ENCODE measurements at places on chromosomes 13 and 19.

DNA sequence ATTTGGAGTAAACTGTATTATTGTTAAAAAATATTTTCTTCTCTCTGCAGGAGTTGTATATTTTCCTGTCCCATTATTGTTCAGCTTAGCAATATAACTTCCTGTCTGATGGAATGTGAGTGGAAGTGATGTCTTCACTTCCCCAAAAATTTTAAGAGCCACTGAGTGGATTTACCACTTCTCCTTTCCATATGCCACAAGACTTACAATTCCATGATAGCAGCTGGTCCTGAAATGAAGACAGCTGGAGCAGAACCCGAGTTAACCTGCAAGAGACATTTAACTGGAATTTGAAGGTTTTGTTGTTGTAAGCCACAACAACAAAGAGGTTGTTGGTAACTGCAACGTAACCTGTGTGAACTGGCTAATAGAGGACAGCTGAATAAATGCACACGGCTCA, 23.4 kb upstream of the TBC1D4 start:
- DNase-seq = peak; percentile 86

DNA sequence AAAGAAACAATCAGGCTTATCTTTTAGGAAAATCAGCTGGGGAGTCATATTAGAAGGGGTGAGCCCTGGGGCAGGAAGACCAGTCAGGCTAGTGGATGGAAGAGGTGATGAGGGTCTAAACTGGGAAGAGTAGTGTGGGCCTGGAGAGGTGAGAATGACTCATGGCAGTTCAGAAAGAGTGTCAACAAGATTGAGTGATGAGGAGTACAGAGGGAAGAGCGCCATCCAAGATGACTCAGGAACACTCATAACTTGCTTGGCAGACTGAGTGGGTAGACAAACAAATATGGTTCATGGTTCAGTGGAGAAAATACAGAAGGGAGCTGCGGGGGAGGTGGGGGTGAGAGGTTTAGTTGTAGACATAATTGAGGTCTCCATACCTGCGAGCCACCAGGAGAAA, 17.3 kb upstream of the CLDN10 start:
- DNase-seq = peak; percentile 65

GRCh38 chr13:73231471-73231870, 172.7 kb downstream of the KLF5 start:
- no peak for DNase-seq

DNA sequence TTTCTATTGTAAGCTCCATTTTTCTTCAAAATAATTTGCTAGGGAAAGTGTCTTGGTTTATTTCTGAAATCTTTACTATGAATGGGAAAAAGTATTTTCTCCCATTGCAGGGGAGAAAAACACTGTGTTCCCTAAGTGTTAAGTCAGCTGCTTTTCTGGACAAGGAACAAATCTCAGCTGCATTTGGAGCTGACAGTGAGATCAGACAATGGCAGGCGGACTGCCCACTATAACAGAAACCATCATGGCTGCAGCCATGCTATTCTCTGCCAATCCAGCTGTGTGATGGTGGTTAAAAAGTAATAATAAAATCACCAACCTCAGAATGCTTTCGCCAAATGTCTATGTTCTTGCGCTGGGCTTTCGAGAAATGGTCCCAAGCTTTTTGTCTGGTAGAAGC, 302.7 kb downstream of the DNAJC15 start:
- DNase-seq = no peak

GRCh38 chr19:47713046-47714021, at the start of gene EHD2:
Gene EHD2, plus strand, starts transcription at chr19:47713422. Its CDS starts 3,191 bp downstream, at chr19:47716613.
- peak; percentile 13 for DNase-seq

GRCh38 chr13:113176280-113176679, 17.8 kb downstream of the PROZ start:
- peak; percentile 92 for DNase-seq

DNA sequence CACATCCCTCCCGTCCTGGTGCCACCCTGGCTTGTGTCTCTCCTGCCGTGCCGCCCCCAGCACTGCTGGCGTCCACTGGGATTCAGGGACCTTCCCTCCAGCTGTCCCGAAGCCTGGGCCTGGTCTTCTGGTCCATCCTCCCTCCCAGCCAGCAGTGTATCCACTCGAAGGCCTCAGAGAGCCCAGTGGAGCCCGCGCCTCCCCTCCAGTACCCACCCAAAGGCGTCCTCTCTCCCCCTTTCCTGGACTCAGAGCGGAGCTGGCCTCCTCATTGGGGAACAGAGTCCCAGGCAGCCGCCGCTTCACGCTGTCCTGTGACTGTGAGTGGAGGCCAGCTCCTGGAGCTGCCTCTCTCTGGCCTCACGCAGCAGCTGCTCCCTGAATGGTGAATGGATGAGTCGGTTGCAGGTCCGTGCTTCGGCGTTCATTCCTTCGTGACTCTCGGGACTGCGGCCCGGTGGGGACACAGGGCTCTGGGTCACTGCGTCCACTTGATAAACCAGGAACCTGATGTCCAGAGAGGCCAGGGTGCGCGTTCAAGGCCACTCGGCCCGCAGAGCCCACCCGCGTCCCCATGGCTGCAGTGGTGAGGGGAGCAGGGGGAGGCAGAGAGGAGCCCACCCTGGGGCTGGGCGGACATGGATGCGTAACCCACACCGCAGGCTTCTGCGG, 12.1 kb downstream of the ONECUT3 start:
- no peak for DNase-seq

DNA sequence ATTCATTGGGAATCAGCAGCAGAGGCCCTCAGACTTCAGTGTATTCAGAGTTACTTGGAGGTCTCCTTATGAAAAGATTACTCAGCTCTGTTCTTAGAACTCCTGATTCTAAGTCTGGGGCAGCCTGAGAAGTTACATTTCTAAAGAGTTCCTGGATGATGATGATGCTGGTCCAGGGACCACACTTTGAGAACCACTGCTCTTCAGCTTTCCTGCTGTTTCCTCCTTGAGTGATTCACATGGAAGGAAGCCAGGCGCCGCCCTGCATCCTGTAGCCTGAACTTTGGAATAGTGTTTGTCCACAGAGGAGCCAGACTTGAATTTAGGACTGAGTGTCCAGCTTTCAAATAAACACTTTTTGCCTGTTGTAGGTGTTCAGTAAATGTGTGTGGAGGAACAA, 2.9 kb downstream of the CEBPG start:
- DNase-seq = no peak

GRCh38 chr13:111852725-111853518, 214.0 kb upstream of the SOX1 start:
- no peak for DNase-seq

DNA sequence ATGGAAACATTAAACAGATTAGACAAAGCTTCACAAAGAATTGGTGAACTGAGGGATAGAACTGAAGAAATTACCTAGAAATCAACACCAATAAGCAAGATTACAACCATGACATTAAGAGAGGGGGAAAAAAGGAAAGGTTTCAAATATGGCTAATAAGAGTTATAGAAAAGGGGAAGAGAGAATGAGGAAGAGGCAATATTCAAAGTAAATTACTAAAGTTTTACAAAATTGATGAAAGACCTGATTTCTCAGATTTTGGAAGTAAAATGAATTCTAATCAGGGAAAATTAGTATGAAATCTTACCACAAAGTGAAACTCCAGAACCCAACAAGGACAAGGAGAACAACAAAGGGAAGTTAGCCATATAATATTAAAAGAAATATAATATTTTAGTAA, 187.4 kb downstream of the NBEA start:
- DNase-seq = peak; percentile 39

DNA sequence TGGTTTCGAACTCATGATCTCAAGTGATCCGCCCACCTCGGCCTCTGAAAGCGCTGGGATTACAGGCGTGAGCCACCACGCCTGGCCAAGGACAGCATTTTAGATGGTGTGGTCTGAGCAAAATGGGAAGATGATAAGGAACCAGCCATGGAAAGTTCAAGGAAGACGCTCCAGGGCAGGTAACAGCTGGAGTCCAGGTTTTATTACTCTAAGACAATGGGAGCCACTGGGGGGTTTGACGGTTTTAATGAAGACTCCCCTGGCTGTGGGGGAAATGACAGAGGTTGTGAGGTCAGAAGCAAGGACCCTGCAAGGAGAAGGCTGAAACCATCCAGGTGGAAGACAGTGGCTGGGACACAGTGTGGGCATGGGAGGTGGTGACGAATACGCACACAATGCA, 20.9 kb downstream of the PRKD2 start:
- no peak for DNase-seq

Data from inflammatory macrophage treated with lipopolysaccharide for 4 hours (primary cell).